NCI-H1417 (cell line): ENCODE measurements at places on chromosomes 4 and X.

- DNase-seq: no peak
Measured at GRCh38 chr4:138297743-138298405, 55.7 kb upstream of the SLC7A11 start.

DNA sequence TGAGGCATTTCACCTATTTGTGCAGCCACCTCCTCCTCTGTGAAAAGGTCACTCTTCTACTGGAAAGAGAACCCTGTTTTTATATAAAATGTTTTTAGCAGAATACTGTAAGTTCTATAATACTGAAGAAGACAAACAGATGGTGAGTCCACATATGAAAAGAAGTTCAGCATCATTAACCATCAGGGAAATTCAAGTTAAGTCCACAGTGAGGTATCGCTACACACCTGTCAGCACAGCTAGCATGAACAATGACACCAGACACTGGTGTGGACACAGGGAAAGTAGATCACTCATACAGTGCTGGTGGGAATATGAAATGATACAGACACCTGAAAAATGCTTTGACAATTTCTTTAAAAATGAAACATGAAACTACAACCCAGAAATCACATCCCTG lies 133.0 kb downstream of the MAD2L1 start:
- DNase-seq: peak; percentile 70

DNA sequence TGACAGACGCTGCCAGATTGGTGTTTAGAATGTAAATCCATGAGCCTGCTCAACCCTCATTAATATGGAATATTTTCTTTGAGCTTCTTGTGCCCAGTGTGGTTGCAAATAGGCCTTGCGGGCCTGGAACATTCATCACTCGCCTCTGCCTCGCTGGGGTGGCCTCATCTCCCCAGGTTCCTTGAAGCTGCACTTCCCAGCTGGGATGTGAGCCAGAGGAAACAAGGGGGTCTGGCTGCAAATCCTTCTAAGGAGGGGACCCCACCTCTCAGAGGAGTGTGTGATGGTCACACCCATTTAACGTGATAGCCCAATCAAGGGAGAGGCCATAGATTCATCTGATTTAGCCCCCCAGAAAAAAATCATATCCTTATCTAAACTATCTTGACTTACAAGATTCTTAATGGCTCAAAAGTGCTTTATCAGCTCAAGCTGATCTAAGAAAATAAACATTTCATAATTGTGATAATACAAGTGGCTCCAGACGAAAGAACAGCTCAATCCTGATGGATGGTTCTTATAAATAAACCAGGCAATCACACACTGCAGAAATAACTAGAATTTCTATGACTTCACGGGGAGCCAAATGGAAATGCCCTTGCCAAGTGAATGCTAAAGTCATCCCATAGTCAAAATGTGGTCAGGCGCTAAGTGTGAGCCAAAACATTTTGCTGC lies 189.9 kb downstream of the PTTG2 start:
- DNase-seq: no peak

DNA sequence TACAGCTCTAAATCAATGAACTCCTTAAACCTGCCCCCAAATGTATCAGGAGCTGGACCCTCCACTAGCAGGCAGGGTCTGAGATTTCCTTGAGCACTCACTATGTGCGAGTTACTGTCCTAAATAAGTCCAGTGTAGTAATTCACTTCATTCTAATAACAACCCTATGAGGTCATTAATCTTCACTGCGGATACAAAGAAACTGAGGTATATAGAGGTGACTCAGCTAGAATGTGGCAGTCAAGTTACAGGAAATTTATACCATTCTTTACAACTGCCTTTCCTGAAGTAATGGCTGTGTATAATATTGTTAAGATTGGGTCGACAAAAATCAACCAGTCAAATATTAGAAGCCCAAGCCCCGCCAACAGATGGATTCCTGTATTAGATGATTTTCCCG lies 473.9 kb upstream of the FTHL17 start:
- no peak for DNase-seq

- DNase-seq: no peak
Measured at GRCh38 chr4:155578726-155579370, 87.8 kb upstream of the GUCY1A1 start.

DNA sequence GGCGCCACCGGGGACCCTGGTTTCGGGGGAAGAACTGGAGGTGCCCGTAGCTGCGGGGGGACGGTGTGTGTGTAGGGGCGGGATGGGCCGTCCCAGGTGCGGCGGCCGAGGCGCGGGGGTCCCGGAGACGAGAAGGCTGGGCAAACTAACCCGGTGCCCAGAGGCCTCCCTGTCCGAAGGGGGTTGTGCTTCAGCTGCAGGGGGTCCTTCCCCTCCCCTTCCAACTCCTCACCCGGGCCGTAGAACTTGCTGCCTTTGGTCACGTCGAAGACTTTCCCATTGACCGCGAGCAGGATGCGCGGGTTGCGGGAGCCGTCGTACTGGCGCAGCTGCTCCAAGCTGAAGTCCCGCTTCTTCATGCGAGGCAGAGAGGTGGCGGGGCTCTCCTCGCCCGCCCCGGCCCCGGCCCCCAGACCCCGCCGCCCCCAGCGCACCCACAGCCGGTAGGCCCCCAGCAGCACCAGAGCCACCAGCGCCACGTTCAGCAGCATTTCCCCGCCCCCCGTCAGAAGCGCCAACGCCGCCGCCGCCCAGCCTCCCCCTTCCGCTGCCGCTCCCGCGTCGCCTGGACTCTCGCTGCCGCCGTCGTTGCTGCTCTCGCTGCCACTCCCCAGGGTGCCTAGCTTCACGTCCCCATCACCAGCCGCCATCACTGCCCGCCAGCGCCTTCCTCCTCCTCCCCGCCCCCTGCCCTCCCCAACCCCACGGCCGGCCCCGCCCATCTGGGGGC lies at the start of gene PGRMC2:
Gene PGRMC2, minus strand, starts transcription at position 673 of the 730 bp plus-strand sequence. Its CDS starts 23 bp downstream, at position 650.
- peak; percentile 79 for DNase-seq

- DNase-seq: no peak
Measured at GRCh38 chr4:44646151-44646550, 5.3 kb downstream of the YIPF7 start.

DNA sequence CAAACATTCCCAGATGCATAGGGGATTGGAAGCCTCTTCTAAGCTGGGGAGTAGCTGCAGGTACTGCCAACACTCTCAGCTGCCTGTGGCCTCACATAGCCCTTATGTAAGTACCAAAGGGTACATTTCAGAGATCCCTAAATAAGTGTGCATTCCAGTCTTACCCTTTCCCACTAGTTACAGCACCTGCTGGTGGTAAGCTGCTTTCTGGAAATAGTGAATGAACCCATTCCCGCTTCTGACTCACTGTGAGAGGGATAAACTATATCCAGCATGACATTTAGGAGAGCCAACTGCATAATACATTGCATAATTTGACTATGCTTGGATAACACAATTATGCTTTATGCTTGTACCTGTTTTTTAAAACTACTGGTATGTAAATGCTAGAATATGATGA lies 149.0 kb downstream of the FAM13A start:
- no peak for DNase-seq

GRCh38 chr4:53844133-53844532 lies 220.3 kb downstream of the CHIC2 start:
- DNase-seq: no peak

- DNase-seq: peak; percentile 39
Measured at GRCh38 chr4:8051644-8052043, 107.0 kb downstream of the ABLIM2 start.
